Activated CD8-positive, alpha-beta T cell treated with anti-CD3 and anti-CD28 coated beads, Interleukin-2, amount 10 ng/mL, durations not matched to agents 7 days and 5 days (primary cell): ENCODE measurements at places on chromosomes 4 and X.

DNA sequence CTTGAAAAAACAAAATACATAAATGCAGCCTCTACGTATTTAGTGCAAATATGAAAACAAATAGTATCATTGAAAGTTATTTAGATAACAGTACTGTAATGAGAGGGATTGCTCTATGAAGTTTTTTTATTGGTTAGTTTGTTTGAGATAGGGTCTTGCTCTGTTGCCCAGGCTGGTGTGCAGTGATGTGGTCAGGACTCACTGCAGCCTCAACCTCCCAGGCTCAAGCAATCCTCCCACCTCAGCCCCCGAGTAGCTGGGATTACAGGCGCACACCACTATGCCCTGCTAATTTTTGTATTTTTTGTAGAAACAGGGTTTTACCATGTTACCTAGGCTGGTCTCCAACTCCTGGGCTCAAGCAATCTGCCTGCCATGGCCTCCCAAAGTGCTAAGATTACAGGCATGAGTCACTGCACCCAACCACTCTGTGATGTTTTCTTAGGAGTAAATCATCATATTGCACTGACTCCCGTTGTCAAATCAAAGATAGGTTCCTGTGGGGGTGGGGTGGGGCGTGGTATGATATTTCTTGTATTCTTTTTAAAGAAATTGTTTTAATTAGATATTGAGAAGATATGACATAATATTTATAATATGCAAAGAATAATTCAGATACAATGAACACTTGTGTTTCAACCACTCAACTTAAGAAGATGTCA lies 75.8 kb downstream of the ATG4A start:
- no peaks in the 10 kb centered on the region for H3K36me3 ChIP-seq
- no peaks in the 10 kb centered on the region for H3K27me3 ChIP-seq
- no peak overlapping the region for H3K27ac ChIP-seq
- no peak overlapping the region for H3K4me3 ChIP-seq

DNA sequence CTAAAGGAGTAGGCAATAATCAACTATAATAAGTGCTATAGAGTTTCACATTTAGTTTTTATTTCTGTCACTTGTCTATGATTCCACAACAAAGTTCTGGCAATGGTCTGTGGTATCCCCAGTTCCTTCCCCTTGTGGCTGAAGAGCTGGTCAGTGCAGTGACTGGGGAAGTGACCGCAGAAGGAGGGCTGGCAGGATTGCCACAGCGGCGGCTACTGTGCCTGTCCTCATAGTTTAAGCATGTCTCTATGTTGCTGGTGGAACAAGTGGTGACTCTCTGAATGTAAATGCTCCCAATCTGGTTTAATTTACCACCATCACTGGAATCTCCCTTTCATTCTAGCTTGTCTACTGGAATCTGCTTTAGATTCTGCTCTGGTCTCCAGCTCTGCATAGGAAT lies 170.6 kb upstream of the GK2 start:
- H3K27me3 ChIP-seq = peaks cover 4% of the 10 kb centered on the region
- no peaks in the 10 kb centered on the region for H3K36me3 ChIP-seq
- H3K4me3 ChIP-seq = no peak overlapping the region
- no peak for DNase-seq
- no peaks in the 10 kb centered on the region for H3K4me1 ChIP-seq
- no peak overlapping the region for H3K27ac ChIP-seq

GRCh38 chr4:17595471-17596005 lies 18.5 kb downstream of the LAP3 start:
- H3K27me3 ChIP-seq = no peaks in the 10 kb centered on the region
- no peak for DNase-seq
- peaks cover 66% of the 10 kb centered on the region for H3K36me3 ChIP-seq
- peak overlapping the region; percentile 46 for H3K27ac ChIP-seq

DNA sequence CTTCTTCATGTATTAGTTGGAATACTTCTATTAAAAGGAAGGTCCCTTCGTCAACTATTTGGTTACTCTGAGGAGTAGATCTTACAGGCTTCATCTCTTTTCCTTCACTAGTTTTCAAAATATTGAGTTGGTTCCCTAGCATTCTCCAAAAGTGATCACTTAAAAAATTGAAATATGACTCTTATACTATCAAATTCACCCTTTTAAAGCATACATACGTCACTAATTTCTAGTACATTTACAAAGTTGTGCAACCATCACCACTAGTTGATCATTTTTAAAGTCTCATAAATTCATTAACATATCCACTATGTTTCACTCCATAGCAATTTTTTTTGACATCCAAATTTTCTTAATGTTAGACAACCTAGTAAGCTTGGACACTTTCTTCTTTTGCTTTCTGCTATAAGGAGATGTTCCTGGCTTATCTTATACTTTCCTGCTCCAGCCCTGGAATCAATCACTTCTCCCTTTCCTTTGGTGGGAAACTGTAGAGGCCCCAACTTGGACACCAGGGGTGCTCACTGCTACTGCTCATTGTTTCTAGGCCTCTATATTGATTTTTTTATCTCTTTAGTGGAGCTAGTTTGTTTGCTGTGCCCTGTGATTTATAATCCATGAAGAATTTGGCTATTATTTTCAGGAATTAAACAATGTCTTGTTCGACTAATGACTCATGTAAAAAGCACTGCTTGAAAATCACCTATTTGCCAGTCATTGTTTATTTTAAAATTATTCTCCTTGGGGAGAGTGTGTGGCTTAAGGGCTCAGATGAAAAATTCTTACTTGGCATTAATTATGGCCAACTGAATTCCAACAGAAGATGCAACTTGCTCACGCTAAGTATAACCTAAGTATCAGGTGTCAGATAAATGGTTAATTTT lies 4.0 kb upstream of the ZFX start:
- H3K27ac ChIP-seq = no peak overlapping the region
- peak overlapping the region; percentile 28 for H3K4me3 ChIP-seq
- no peak for DNase-seq
- H3K27me3 ChIP-seq = no peaks in the 10 kb centered on the region
- peaks cover 35% of the 10 kb centered on the region for H3K4me1 ChIP-seq
- H3K36me3 ChIP-seq = peaks cover under 1% of the 10 kb centered on the region

DNA sequence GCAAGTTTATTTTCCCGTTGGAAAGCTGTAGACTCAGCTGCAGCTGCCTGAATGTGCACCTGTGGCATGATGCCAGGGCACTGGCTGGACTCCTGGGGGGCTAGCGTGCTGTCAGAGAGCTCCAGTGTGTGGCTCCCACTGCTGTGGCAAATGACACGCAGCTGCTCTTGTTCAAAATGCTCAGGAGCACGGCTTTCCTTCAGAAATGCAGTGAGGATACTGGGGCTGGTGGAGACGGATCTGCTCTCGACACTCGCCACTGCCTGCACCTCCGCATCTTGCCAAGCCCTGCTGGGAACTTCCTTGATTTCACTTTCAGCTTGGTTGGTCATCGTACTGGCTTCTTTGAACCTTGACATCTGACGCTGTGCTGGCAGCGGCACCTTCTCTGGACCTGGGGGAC lies 58.7 kb downstream of the GPRIN3 start:
- peaks cover 61% of the 10 kb centered on the region for H3K36me3 ChIP-seq
- no peaks in the 10 kb centered on the region for H3K27me3 ChIP-seq
- no peak overlapping the region for H3K4me3 ChIP-seq

DNA sequence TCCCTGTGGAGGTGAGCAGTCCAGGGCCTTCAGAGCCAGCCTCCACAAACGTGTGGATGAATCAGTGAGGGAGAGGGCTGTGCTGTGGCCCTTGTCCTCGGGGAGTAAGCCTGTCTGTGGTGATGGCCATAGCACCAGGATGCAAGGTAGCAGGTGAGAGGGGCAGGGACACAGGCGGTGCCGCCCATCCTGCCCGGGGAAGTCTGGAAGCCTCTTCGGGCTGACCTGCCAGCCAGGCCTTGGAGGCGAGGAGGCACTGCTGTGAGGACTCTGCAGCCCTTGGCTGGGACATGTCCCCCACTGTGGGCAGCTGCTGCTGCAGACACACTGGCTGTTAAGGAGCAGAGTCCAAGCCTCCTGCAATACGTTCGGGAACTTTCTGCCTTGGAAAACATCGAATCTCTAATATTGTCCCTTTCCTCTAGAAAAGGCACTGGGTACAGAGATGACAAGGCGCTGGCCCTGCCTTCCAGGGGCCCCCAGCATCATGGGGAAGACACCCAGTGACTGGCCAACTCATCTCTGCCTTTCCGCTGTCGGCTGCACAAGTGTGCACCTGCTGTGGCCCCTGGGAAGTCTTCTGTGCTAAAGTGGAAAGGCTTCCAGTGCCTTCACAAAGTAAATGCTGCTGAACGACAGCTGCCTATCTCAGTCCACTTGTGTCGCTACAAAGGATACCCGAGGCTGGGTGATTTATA lies 101.4 kb downstream of the ADRA2C start:
- DNase-seq = no peak
- H3K27ac ChIP-seq = no peak overlapping the region
- no peaks in the 10 kb centered on the region for H3K36me3 ChIP-seq
- H3K4me3 ChIP-seq = no peak overlapping the region

DNA sequence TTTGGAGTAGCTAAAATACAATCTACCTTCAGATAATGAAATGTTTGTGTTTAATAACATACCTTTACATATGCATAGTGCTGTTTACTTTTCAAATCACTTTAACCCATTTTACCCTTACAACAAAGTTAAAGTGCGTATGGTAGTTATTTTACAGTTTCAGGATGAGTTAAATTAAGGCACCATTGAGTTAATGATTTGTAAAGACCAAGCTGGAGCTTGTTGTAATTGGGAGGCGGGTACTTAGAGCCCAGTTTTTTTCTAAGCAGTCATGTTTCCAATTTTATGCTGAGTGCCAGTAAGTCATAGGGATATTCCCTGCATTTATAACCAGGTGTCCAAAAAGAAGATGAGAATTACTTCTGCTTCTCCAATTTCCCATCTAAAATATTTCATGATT lies 84.2 kb upstream of the NRK start:
- no peak for DNase-seq

DNA sequence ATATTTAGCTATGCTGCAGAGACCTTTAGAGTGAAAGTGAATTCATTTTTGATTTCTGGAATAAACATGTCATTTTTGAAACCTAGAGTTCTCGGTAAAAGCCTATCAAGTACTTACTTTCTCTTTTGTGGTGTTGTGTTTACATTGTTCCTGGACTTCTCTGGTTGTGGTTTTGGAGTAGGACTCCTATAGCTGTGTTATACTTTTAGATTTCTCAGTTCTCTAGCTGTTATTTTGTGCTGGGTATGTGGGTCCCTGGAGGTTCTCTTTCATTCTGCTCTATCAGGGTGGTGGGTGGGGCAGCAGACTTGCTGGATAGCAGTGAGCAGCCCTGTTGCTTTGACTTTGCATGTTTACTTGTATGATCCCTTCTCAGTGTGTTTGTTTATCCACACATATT lies 25.6 kb upstream of the MSMO1 start:
- H3K27me3 ChIP-seq = no peaks in the 10 kb centered on the region
- H3K27ac ChIP-seq = peak overlapping the region; percentile 85
- H3K4me1 ChIP-seq = peaks cover 13% of the 10 kb centered on the region
- H3K36me3 ChIP-seq = peaks cover 59% of the 10 kb centered on the region

DNA sequence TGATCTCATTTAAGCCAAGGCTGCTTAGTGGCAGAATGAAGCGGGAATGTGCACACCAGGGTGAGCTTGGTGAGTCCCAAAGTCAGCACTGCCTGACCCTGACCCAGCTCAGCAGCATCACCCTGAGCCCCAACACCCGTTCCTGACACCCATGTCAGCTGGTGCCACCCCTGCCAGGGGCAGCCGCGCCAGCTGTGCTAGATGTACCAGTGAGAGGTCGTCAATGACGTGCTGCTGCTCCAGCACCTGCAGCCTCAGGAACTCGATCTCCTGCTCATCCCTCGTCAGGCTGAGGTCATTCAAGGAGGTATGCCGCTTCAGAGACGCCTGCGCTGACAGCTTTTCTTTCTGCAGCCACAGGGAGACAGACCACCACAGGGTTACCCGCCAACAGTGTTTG lies 61.7 kb upstream of the C4orf50 start:
- H3K27ac ChIP-seq = no peak overlapping the region
- H3K27me3 ChIP-seq = no peaks in the 10 kb centered on the region
- DNase-seq = no peak
- H3K4me3 ChIP-seq = no peak overlapping the region

DNA sequence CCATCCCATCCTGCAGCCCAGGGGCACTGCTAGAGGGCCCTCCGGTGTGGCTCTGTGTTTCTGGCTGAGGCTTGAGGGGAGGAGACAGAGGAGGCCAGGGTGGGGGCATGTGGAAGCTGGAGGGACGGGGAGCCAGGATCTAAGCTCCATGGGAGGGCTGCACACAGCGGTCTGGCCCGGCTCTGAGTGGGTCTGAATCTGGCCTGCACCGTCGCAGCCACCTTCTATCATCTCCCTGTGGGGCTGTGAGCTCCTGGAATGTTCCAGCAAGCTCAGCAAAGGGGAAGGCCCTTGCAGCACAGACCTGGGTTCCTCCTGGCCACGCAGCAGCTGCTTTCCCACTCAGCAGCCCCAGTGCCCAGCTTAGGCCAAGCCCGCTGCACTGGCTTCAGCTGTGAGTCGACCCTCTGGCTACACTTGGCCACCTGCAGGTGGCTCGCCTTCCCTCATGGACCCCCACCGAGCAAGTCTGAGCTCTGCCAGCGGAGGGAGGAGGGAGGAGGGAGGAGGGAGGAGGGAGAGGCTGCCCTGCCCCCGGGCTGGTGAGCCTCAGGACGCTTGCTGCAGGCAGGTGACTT lies 5.3 kb downstream of the NKX1-1 start:
- peaks cover 29% of the 10 kb centered on the region for H3K27me3 ChIP-seq
- H3K36me3 ChIP-seq = peaks cover 10% of the 10 kb centered on the region
- no peak for DNase-seq
- no peak overlapping the region for H3K27ac ChIP-seq
- peaks cover 2% of the 10 kb centered on the region for H3K4me1 ChIP-seq

- no peaks in the 10 kb centered on the region for H3K27me3 ChIP-seq
- H3K4me3 ChIP-seq = no peak overlapping the region
- H3K27ac ChIP-seq = peak overlapping the region; percentile 64
Observed at GRCh38 chrX:13748486-13748885, 13.9 kb downstream of the OFD1 start.

GRCh38 chr4:20520901-20521300 lies 179.4 kb upstream of the PACRGL start:
- H3K27ac ChIP-seq = no peak overlapping the region
- H3K36me3 ChIP-seq = no peaks in the 10 kb centered on the region
- no peaks in the 10 kb centered on the region for H3K4me1 ChIP-seq
- no peak overlapping the region for H3K4me3 ChIP-seq

- no peak overlapping the region for H3K27ac ChIP-seq
- H3K36me3 ChIP-seq = no peaks in the 10 kb centered on the region
- no peak for DNase-seq
- H3K27me3 ChIP-seq = no peaks in the 10 kb centered on the region
- H3K4me3 ChIP-seq = no peak overlapping the region
Observed at GRCh38 chr4:56082829-56083228, 134.1 kb downstream of the CEP135 start.

DNA sequence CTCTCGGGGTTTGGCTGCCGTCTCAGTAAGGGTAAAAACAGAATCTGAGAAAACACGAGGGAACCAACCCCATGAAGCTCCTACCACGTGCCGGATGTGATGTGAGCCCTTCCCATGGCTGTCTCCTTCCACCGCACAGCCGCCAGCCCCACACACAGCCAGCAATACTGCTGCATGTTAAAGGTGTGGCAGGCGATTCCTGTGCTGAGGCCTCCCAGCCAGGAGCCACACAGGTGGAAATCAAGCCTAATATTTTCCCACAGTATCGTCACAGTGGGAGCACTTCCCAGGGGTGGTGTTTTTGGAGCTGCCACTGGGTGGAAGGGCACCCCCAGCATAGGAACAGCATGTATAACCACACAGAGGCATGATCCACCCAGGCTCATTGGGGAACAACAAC lies 77.5 kb downstream of the SLC2A9 start:
- no peaks in the 10 kb centered on the region for H3K27me3 ChIP-seq
- H3K27ac ChIP-seq = no peak overlapping the region
- no peaks in the 10 kb centered on the region for H3K4me1 ChIP-seq
- DNase-seq = no peak
- no peaks in the 10 kb centered on the region for H3K36me3 ChIP-seq
- H3K4me3 ChIP-seq = no peak overlapping the region
